ENCODE measurements at places on chromosomes 16 and 17. TPM values are rescaled to one million over a fixed set of nuclear protein-coding genes. Genes with fewer than 3 reads are reported as not detected.

MMP28 gene
- total RNA-seq = 12.3 TPM

GPS1 gene
- 68.8 TPM for total RNA-seq

DNA sequence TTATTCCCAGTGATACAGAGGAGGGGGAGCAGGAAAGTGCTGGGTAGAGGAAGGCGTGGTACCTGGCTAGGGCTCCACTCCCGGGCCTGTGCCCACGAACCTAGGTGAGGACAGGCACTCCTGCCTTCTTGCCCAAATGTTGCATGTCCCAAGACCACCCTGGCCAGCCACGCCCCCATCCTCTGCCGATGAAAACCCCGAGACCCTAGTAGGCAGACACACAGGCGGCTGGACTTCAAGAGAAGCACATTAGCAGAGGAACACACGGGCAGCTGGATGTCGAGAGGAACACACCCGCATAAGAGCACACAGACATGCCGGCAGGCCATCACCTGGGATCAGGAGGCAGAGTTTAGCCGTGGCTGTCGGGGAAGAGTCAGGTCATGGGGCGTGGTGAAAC lies 1386.5 kb upstream of the GOT2 start:
- no peak for DNase-seq

DNA sequence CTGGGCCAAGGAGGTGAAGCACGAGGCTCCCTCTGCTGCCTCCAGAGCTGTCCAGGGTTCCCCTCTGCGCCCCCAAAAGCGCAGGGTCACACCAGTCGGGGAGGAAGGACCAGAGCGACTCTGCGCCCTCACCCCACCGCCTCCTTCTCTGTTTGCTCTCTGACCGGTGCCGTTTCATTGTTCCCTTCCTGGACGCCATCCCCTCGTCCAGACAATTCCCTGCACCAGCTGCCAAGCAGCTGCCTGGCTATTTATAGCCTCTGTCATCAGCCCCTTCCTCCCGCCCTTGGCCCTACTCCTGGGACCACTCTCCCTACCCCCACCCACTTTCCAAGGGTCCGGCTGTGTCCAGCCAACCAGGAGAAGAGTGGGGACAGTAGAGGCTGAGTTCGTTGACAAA lies 68.8 kb upstream of the CREBBP start:
- DNase-seq = no peak

GPRC5B gene
- total RNA-seq = 26.6 TPM

DNA sequence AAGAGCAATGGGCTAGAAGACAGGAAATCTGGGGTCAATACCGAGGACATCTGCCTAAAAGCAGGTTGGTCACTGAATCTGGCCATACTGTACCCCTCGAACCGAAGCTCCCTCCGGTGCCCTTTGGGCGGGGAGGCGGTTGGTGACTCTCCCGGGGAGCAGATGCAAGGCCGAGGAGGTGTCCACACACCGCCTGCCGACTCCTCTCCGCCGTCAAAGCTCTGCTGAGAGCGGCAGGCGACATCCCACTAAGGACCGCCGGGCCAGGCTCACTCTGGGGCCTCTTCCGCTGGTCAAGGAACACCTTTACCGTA lies 458 bp downstream of the ZNF200 start:
- DNase-seq = no peak

ITGA2B gene
- total RNA-seq = 1.1 TPM

DNA sequence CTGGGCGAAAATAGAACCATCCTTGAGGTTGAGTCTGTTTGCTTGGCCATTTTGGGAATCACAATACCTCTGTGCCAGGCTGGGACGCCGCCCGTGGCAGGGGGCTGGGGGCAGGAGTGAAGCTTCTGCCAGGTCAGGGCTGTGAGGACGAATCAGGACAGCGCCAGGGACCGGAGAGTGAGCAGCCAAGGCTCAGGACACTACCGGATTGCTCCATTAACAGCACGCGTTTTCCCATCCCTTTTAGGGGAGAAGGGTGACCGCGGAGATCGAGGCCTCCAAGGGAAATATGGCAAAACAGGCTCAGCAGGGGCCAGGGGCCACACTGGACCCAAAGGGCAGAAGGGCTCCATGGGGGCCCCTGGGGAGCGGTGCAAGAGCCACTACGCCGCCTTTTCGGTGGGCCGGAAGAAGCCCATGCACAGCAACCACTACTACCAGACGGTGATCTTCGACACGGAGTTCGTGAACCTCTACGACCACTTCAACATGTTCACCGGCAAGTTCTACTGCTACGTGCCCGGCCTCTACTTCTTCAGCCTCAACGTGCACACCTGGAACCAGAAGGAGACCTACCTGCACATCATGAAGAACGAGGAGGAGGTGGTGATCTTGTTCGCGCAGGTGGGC lies 23.4 kb downstream of the C1QTNF1 start:
- no peak for DNase-seq

GRCh38 chr16:60404401-60404800 lies 1631.8 kb downstream of the CDH8 start:
- no peak for DNase-seq

FOXN1 gene
- 0.29 TPM for total RNA-seq

Data from breast epithelium (tissue), 4 donors.